Sigmoid colon (tissue), 7 donors: ENCODE measurements at places on chromosomes 2 and 18. TPM values are rescaled to one million over a fixed set of nuclear protein-coding genes. Genes with fewer than 3 reads are reported as not detected.

- no peak for DNase-seq
Measured at GRCh38 chr2:109226128-109226527, 97.1 kb downstream of the SH3RF3 start.

DNA sequence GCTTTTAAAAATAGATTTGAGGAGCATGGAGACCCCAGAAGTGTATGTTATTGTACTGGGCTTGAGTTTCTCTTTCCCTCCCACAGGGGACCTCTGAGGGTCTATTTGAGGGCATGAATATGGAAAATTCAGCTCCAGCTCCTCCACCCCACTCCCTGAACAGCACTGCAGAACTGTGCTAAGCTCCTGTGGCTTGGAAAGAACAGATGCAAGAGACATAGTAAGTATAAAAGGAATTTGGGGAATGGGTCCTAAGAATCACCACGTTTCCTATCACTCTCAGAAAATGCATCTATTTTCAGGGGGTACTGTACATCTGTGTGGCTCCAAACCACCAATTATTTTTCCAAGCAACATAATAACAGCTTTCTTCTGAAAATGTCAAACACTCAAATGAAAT is 416.1 kb downstream of the ZNF521 start:
- no peak for DNase-seq

Gene TWIST2
- total RNA-seq = 74.9 TPM

Gene RESP18
- not detected for total RNA-seq

Gene ECEL1
- total RNA-seq = 6.1 TPM

- no peak for DNase-seq
Measured at GRCh38 chr2:75237296-75237695, 38.0 kb upstream of the TACR1 start.

Gene YPEL5
- total RNA-seq = 134 TPM

Gene FKBP7
- total RNA-seq = 21.0 TPM

- no peak for DNase-seq
Measured at GRCh38 chr2:38269421-38269820, 107.7 kb downstream of the ATL2 start.

- no peak for DNase-seq
Measured at GRCh38 chr18:58975781-58976180, 111.1 kb downstream of the ZNF532 start.

DNA sequence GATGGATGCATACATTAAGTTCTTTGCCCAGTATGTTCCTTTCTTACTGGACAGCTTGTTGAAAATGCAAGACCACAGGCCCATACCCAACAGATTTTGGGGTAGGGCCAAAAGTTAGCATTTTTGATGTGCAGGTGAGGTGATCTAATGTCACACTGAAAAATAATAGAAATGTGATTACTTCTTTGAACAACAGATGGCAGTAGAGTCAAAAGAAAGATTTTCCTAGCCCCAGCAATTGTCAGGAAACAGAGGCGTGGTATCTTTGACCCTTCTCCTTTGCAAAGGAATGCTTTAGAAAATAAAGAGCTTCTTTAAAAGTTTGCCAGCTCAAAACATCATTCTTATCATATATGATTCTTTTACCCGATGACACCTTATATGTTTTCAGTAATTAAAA is 343.6 kb upstream of the SYT4 start:
- no peak for DNase-seq

GRCh38 chr2:26770986-26771586 is 7.0 kb downstream of the SLC35F6 start:
- DNase-seq = peak; percentile 94

Gene XIRP2
- not detected for total RNA-seq

- DNase-seq = no peak
Measured at GRCh38 chr2:11724151-11724550, 22.3 kb upstream of the LPIN1 start.

- DNase-seq = peak; percentile 91
Measured at GRCh38 chr2:241637018-241637794, at the start of the genes ATG4B and THAP4. Gene ATG4B, plus strand, starts transcription at chr2:241637693. Its CDS starts 22 bp downstream, at chr2:241637715. Gene THAP4, minus strand, starts transcription at chr2:241637158. Its CDS starts 141 bp downstream, at chr2:241637017.

Gene DNAH6
- total RNA-seq = 0.36 TPM

DNA sequence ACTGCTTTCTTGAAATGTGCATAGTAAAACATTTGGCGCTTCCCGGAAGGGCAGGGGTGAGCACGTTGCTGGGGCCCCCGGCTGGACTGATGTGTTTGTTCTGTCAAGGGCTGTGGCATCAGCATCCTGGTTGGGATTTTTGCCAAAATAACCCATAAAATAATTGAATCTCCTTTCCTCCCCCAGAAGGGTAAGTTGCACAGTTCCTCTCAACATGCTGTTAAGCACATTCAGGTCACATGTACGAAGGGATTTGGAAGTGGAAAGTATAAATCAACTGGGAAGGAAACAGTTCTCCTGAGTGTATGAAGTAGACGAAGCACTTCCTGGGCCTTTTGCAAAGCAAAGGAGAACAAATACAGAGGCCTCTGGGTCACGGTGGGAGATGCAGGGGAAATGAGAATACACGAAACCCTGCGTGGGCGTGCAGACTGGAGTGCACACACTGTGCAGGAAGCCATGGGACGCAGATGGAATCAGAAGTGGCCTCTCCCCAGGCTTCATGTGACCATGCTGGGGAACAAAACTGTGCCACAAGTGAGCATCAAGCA is 183.9 kb downstream of the LPIN1 start:
- no peak for DNase-seq

Gene MATN3
- 0.54 TPM for total RNA-seq

GRCh38 chr18:11268741-11269233 is 119.4 kb upstream of the PIEZO2 start:
- no peak for DNase-seq

Gene DLX2
- total RNA-seq = not detected

DNA sequence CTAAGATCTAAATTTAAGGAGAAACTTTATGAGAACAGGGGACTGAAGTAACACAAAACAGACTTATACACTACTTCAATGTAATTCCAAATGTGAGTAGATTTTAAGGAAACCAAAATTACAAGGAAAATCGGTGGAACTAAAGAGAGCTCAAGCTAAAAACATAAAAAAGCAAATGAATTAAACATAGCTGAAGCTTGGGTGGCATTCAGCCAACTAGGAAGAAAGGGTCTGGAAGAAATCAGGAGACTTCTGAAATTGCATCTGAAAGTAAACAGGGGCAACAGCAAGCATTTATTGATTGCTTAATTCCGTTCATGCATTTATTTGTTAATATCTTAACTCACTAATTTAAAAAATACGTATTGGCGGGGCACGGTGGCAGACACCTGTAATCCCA is 727.3 kb upstream of the PKDCC start:
- no peak for DNase-seq

Gene ABCB11
- total RNA-seq = under 0.01 TPM

Gene TIA1
- total RNA-seq = 111 TPM

GRCh38 chr2:11327871-11328270 is 16.6 kb downstream of the ROCK2 start:
- no peak for DNase-seq
